Bronchus fibroblast of lung (primary cell): ENCODE measurements at places on chromosomes 4 and X. TPM values are rescaled to one million over a fixed set of nuclear protein-coding genes. Genes with fewer than 3 reads are reported as not detected.

Gene AMTN
- not detected in 2 replicates for total RNA-seq

Gene NDST4
- total RNA-seq: not detected in 2 replicates

Gene AFP
- total RNA-seq: 1.9 and 2.5 TPM in 2 replicates

Gene ACOT9
- 37.9 and 48.3 TPM in 2 replicates for total RNA-seq
